ENCODE measurements at places on chromosomes 13 and 19.
A peak's percentile ranks its signal among the peaks of the same experiment; 100 is the strongest.

GRCh38 chr19:27955485-27956480 lies 1257.2 kb downstream of the UQCRFS1 start:
- no peak for DNase-seq

- peak; percentile 89 for DNase-seq
Measured at GRCh38 chr19:11418549-11419506, at the start of gene RGL3. TSS of gene RGL3 (minus strand) at chr19:11419314. CDS start at chr19:11419278, 36 bp downstream.

GRCh38 chr13:111905609-111905945 lies 161.4 kb upstream of the SOX1 start:
- no peak for DNase-seq

- DNase-seq, result peak; percentile 82
Measured at GRCh38 chr19:35612559-35613321, at the start of gene HAUS5. TSS of gene HAUS5 (plus strand) at chr19:35612735. CDS start at chr19:35612795, 60 bp downstream.

DNA sequence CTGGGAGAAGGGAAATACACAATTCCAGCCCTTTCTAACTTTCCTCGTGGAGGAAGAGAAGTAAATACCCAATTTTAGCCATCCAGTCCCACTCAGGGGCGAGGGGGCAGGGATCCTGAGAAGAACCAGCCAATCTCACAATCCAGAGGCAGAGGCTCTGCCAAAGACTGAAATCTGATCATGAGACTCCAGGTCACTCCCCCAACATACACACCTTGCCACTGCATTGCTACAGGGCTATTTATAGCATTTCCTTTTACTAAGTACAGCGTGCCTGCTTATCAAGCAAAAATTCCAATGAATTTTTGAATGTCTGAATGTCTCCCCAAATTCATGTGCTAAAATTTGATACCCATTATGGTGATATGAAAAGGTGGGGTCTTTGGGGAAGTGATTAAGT lies 1687.5 kb downstream of the EFNB2 start:
- DNase-seq, result no peak

DNA sequence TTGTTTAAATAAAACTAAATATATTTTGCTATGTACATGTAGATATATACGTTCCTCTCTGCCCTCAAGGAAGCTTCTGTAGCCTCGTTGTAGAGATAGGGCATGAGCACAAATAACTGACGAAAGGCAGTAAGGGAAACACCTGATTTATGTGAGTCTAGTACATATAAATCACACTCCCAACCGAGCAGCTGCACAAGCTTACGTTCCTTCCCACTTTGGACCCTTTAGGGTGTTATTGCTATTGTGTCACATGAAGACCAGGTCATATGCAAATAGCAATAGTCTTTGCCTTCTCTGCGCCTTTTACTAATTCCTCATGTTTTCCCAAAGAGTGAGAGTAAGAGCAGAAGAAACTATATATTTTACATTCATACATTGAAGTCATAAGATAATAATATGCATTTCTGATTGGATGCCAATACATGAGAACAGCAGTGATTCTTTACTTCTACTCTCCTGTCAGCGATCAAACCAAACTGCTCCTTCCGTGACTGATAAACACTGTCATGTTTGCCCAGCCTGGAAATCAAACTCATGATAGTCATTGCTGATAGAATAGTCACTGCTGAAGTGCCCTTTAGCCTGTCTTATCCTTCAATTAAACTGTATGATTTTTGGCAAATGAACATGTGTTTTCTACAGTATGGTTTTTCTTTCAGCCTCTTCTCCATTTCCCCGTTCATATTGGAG lies 127.2 kb upstream of the MAB21L1 start:
- no peak for DNase-seq

Measured in iPS DF 6.9 (cell line).